Forelimb muscle (tissue), 1 donor: ENCODE measurements at places on chromosomes 2 and 18.

GRCh38 chr18:14781671-14782070 lies 33.7 kb downstream of the ANKRD30B start:
- no peak for DNase-seq

DNA sequence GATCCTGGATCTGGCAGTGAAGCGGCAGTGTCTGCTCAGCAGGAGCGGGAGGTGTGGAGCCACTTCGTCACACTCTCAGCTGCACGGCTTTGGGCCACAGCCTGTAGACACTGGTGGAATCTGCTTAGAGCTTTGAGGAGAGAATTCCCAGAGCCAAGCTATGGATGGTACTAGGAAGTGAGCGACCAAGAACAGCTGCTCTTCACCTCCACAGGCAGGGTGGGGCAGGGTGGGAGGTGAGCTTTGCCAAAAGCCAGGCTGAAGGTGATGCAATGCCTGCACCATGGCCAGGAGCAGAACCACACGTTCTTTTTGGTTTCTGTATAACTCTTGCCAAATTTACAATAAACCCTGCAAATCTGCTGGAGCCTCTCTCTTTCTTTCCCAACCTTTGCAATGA lies 226.1 kb downstream of the ANKRD30B start:
- DNase-seq = no peak

DNA sequence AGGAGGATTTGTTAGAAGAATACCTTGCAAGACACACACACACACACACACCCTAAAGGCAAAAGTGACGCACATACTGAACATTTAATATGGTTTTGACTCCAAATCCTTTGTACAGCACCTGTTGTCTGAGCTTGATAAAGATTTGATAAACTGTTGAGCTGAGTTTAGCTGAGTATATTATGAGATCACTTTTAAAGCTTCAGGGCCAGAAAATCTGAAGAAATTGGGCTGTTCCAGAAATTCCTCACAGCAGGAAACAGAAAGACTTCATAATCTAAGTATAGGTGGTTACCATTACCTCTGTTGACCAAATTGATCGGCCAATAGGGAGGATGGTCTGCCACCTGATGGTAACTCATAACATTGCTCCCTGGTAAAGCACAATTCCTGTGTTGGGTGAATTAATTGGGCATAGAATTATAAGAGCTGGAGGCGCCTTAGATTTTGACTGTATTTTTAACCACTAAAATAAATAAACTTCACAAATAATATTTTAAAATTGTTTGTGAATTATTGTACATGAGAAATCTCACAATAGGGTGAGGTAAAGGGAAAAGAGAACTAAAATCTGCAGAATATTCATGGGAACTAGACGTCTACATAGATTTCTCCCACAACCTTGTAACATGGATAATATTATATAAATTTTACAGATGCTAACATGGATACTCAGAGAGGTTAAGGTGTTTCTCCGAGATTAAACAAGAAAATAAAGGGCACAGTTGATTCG lies 21.8 kb upstream of the RPIA start:
- no peak for DNase-seq

DNA sequence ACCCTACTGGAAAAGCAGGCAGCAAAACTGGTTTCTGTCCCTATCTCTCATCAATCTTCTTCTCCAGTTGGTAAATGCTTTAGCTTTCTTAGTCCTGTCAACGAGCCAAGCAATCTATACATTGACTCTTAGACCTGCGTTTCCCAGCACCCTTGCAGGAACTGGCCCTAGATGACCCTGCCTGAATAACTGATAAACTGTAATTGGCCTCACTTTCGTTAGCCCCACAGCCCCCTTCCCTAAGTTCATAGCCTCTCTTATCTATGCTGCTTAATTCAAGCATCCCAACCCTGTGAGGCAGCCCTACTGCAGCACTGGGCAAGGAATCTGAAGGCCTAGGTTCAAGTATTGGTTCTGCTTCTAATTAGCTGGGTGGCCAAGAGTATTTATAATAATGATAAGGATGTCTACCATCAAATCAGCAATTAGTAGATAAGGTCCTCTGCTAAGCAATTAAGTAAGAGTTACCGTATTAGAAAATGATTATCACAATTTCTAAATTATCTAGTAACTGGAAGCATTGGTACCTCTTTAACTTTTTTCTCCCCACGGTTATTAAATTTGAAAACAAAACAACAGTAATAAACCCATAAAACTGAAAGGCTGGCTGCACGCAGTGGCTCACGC lies 86.4 kb upstream of the RMDN2 start:
- no peak for DNase-seq

DNA sequence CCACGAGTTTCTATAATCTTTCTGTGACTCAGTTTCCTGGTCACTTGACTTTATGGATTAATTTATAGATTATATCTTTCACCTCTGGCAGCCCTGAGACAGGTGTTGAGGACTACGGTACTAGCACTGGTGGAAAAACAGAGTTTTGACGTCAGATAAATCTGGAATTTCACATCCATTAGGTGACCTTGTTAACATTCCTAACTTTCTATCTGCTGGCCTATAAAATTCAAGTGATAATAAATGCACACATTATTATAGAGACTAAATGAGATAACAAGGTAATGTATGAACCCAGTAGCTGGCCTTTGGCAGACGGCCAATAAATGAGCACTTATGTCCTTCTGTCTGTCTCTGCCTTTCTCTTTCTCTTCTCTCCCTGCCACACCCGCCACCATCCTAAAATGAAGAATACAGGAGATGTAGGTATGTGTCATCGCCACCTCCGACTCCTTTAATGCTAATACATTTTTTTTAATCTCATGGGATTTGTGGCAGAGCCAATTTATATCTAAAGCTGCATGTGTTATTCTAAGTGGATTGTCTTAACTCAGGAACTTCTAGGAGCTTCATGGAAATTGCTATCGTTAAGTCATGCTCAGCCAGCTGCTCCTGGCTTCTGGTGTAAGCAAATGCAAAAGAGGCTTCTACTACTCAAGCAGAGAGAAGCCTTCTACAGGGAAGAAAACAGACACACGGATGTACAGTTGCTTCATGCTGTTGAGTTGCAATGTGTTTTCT lies 2.3 kb downstream of the TM4SF20 start:
- DNase-seq = no peak

DNA sequence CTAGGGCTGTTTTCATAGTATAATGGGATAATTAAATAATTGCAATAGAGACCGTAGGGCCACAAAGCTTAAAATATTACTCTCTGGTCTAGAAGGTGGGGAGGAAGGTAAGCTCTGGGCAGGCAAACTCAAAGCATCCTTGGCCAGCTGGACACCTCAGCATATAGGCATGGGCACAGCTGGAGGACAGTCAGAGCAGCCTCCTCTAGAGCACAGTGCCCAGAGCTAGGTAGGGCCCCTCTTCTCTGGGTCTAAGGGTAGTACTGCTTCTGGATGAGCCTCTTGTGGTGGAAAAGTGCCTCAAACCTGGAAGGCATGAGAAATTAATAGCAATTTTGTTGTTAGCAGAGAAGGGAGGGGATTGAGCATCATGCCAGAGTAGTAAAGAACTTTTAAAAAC lies 291.3 kb upstream of the FBXO11 start:
- DNase-seq = no peak

GRCh38 chr2:95269036-95269680 lies 5.1 kb upstream of the PROM2 start:
- no peak for DNase-seq

GRCh38 chr2:148067801-148068200 lies 46.9 kb downstream of the MBD5 start:
- no peak for DNase-seq

DNA sequence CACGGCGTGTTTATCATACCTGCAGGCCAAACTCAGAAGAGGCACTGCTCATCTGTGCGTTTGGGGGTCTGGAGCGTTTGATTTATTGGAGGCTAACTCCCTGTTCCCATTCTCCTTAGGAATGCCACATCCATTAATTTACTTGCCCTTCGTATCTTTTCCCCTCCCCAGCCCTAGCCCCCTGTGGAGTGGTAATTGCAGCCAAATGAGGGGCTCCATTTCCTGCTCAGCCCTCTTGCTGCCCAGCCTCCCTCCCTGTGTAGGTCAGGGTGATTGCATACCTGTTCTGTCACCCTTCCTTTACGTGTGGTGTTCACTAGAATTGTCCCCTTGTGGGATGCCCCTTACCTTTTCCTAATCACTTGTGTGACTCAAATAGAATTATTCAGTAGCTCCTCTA lies 120.4 kb downstream of the MAP3K20 start:
- DNase-seq = no peak

GRCh38 chr18:49546719-49547273 lies 15.1 kb upstream of the LIPG start:
- DNase-seq = no peak

- DNase-seq = no peak
Observed at GRCh38 chr2:38654528-38655381, 11.2 kb upstream of the GALM start.

GRCh38 chr18:29028560-29028959 lies 851.6 kb upstream of the CDH2 start:
- no peak for DNase-seq

DNA sequence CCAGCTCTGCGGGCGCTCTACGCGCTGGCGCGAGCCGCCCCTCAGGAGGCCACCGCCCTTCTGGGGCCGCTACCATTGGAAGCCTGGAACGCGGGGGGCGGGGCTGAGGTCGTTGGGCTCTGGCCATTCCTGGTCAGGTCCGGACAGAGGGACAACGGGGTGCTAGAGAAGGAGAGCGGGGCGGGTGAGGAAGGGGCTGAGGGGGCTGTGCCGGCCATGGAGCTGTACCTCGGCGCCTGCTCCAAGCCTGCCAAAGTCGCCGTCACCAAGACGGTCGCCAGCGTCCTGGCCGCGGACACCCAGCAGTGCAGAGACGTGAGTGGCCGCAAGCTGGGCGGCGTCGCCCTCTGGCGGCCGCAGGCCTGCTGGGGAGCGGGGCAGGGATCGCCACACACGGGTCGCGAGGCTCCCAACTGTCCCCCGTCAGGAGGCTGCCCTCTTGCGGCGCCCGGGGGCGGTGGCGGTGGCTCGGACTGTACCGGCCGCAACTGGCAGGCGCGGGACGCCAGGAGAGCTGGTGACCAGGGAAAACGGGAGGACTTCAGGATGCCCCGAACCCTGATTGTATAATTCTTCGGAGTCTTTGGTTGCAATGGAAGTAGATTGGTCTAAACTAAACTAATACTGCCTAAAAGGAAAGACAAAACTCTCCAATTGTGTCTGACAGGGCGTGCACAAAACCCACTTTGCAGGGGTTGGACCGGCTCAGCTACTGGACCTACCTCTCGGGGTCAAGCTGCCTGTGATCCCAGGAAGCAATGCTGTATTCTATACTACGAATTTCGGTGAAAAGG lies at the start of gene FSIP2:
TSS of gene FSIP2 (plus strand) at position 126 of the 794 bp plus-strand sequence. CDS start at position 217, 91 bp downstream.
- no peak for DNase-seq

DNA sequence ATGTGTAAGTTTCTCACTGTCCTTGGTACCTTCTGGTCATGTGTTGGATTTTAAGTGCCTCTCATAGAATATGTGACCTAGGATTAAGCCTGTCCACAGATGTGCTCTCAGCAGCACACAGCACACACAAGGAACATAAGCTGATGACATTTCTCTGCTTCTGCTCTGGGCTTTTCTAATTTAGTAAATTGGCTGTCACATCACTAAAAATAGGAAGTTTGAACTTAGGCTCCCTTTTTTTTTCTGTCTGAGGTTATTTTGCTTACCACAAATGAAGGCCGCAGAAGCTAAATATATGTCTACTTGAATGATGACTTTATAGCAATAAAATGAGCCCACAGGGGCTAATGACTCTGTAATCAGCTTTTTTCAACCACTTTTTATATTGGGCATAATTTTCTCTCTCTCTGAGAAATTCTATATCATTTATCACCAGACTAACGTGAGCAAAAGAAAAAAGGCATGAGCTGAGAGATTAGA lies 150.2 kb upstream of the KLHL14 start:
- no peak for DNase-seq

- DNase-seq = no peak
Observed at GRCh38 chr2:173590276-173590861, 235.7 kb downstream of the CDCA7 start.

DNA sequence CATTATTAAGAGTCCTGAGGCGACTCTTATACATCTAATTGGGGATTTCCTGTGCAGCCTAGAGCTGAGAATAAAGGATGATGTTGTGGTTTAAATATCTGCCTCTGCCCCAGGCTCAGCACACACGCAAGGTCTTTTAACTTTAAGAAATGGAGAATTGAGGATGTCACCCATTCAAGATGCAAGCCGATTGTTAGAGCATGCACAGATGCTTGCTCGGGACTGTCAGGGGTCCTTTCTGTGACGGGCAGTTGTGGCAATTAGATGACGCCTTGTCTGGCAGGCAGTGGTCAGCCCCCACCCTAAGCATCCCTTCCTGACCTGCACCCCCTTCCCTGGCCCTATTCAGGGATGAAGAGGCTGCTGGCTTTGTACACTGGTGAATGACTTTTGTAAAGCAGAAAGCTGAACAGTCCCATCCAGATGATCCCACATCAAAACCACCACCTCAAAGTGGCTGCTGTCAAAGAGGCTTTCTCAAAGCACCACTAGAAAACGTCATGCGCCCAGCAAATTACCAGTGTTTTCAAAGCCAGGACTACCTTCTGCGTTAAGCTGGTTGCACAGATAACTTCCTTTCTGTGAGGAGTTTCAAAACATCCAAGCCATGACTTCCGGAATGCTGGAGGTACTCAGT lies 23.7 kb downstream of the FAM178B start:
- DNase-seq = no peak

DNA sequence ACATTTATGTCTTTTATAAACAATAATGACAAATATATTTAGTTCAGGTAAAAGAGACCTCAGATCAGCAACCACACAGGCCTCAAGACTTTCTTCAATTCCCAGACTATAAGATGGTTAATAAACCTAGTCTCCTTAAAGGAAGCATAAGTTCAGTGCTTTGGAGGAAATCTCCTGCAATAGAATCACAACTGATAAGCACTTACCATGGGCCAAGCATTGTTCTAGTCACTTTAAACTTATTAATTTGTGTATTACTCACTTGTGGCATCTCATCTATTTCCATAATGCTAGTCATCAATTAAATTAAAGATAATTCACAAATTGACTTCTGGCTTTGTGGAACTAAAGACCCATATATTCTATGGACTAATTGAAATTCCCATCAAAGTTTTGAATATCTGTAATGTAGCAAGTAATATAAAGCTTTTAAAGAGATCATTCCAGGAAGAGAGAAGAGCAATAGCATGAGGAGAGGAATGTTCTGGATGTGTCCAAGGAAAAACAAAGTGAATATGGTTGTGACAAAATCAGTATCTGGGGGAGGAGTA lies 42.2 kb downstream of the COL3A1 start:
- DNase-seq = no peak

GRCh38 chr18:57819671-57820460 lies 16.8 kb upstream of the ATP8B1 start:
- no peak for DNase-seq

DNA sequence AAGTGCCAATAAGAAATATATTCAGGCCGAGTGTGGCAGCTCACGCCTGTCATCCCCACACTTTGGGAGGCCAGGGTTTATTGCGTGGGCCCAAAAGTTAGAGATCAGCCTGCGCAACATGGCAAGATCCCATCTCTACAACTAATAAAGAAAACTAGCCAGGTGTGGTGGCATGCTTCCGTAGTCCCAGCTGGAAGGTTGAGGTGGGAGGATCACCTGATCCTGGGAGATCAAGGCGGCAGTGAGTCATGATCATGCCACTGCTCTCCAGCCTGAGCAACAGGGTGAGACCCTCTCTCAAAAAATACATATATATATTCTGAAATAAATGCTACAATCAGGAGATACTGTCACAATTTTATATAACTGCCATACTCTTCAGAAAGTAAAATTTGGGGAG lies 1604.8 kb upstream of the NXPH2 start:
- DNase-seq = no peak

- DNase-seq = no peak
Observed at GRCh38 chr2:196252408-196253115, 81.2 kb upstream of the STK17B start.

GRCh38 chr2:215010390-215010789 lies 128.0 kb downstream of the ABCA12 start:
- no peak for DNase-seq

- DNase-seq = no peak
Observed at GRCh38 chr18:74722237-74722636, 124.6 kb downstream of the ZNF407 start.
